ENCODE measurements at places on chromosomes 2 and 18.

GRCh38 chr18:3815991-3816390 is 366.0 kb downstream of the TGIF1 start:
- no peak for DNase-seq

DNA sequence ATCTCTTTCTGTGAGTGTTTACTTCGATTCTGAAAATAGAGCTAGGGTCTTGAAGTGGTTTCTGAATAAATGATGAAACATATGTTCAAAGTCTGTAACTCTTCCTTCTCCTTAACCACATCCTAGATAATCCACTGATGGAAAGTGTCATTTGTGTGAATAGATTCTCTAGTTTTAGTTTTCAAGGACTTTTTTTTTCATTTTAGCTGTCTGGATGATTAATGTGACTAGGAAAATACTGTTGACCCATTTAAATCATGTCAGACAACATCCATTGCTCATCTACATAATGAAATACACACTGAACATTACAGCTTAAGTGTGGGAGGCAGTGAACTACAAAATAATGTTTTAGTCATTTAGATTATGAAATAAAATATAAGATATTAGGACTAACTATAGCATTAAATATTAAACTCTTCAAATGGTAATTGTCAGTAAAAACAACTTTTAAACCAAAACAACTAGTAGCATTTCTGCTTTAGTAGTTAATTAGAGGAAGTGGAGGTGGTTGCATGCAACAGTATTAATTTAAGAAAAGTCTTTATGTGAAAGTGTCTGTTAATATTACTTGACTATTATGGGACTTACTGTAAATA is 39.1 kb upstream of the DLX1 start:
- no peak for DNase-seq

- DNase-seq: no peak
Observed at GRCh38 chr2:218873359-218874194, 7.1 kb upstream of the WNT10A start.

DNA sequence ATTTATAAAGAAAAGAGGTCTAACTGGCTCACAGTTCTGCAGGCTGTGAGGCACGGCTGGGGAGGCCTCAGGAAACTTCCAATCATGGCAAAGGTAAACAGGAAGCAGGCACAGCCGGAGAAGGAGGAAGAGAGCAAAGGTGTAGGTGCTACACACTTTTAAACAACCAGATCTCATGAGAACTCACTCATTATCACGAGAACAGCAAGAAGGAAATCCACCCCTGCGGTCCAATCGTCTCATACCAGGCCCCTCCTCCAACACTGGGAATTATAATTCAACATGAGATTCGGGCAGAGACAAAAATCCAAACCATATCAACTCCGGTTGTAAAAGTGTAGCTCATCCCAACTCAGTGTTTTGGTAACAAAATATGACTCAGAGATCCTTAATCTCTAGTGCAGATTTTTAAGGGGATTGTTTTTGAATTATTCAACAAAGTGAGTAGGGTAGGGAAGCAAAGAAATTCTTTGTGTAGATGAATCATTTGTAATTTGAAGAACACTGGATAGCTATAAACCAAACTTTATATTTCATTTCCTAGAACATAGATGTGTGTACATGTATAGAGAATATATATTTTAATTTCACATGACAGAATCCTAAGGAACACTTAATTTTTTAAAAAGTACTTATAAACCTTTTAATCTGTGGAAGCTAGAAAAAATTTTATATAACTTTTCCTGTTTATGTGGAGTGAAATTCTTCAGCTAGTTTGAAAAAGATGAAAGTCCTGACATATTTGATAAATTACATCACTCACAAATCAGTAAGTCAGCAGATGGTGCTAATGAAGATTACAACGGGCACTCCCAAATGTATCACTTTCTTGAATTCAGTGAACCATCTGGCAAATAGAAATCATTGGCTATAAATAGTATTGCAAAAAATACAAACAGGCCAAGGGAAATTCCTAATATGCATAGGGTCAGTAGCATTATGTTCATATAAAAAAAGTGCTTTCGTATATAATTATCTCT is 130.1 kb downstream of the OLA1 start:
- DNase-seq: no peak

DNA sequence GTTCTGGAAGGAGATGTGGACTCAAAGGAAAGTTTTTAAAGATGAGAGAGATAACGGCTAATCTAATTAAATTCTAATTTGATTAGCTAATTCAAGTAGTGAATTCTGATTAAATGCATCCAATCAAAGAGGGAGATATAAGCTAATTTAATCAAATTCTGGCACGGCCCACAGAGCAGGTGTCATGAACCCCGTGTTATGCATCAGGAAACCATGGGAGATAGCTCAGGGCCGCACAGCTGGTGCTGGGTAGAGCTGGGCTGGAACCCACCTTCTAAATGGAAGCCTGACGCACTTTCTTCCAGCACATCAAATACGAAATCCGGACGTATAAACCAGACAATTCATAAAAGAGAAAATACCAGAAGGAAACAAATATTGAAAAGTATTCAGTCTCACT is 57.2 kb downstream of the GREB1 start:
- no peak for DNase-seq

DNA sequence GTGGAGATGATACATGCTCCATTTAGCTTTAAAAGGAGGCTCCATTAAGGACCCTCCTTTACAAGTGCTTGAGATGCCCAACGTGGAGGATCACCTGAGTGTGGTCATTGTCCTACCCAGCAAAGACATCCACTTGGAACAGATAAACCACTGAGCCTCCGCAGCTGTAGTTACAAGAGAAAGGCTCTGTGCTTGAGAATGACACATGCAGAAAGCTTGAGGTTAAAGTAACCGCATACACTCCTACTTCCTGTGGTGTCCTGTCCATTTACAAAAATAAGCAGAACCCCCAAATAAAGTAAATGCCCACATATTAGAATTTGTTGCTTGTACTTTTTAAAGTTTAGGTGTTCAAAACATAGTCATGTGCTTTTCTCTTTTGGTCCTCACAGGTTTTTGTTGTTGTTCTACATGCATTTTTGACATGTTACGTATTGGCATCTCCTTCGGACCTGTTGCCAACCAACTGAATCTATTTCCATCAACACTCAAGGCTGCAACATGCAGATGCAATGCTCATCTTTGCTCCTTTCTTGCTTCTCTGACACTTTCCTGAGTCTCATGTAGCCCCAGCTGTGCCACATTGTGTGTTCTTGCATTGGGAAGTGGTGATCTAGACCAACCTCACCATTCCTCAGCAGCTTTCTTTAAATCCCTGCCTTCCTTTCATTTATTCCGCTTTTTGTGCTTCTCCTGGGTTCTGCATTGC is 56.0 kb downstream of the SERPINB7 start:
- no peak for DNase-seq

GRCh38 chr2:121858369-121858768 is 102.9 kb downstream of the TSN start:
- no peak for DNase-seq

GRCh38 chr2:222708274-222708710 is 36.8 kb downstream of the MOGAT1 start:
- peak; percentile 66 for DNase-seq

DNA sequence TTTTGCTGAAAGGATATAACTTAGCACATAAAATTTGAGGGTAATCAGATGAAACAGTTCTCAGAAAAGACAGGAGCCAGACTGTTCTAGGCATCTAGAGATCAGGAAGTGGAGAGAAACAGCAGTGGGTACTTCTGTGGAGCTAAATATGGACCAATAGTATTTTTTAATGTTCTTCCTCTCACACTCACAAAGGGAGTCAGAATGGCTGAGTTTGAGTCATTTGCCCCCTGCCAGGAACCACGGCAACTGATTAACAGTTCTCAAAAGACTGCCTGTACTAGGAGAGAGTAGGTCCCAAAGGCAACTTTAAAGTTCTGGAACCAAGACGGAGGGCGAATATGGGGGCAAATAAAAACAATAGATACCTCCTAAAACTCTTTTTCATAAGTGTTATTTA is 107.5 kb downstream of the GULP1 start:
- DNase-seq: no peak

- no peak for DNase-seq
Observed at GRCh38 chr2:112644933-112645309, 818 bp upstream of the SLC20A1 start.

DNA sequence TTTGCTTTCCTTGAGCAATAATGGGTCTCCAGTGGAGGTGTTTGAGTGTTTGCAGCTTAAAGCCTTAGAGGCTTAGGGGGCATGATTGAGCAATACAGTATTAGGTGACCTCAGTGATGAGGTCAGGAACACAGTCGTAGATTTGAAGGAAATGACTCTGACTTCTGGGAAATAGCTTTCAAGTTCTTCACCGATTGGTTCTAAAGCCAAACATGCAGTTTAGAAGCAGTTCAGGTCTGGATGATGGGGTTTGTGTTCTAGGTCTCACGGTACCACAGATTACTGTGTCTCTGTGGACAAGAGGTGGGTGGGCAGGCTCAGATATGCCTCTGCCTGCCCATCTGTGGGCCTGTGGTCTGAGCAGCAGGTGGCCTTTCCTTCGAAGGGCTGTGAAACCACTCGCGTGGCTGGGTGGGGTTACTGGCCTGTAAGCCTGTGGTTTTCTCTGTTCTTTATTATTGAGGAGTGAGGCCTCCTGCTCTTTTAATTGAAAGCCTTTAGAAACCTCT is 7.8 kb downstream of the MTHFD2 start:
- DNase-seq: no peak

DNA sequence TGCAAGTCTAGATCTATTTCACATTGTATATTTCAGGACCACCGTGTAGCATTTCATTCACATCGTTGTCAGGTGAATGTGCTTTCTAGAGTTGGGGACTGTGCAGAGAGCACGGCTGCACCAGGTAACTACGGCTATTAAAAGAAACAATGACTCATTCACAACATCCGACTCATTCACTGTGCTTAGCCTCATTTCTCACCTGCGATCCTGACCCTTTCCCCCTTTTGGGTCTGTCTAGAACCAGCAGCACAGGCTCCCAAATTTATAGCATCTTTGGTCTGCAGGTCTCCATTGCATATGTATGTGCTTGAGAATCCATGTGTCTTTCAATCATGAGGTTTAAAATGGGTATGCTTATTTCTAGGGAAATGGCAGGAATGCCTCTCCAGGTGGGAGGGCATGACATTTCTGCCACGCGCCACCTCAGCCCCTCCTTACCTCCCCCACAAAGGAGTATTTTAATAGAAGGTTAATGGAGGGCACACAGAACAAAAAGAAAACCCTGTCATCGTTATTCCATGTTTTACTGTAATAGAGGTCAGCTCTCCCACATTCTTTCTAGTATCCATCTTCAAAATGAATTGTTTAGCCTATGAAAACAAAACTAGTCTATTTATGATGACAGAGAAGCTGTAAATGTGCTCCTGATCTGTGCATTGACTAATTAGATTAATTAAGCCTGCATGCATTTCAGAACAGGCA is 246.7 kb upstream of the EPHA4 start:
- DNase-seq: no peak

GRCh38 chr2:189076572-189076971 is 102.4 kb downstream of the COL3A1 start:
- no peak for DNase-seq

- no peak for DNase-seq
Observed at GRCh38 chr2:69163109-69163508, 150.1 kb downstream of the ANTXR1 start.

- no peak for DNase-seq
Observed at GRCh38 chr2:69660637-69661036, 17.1 kb upstream of the AAK1 start.

DNA sequence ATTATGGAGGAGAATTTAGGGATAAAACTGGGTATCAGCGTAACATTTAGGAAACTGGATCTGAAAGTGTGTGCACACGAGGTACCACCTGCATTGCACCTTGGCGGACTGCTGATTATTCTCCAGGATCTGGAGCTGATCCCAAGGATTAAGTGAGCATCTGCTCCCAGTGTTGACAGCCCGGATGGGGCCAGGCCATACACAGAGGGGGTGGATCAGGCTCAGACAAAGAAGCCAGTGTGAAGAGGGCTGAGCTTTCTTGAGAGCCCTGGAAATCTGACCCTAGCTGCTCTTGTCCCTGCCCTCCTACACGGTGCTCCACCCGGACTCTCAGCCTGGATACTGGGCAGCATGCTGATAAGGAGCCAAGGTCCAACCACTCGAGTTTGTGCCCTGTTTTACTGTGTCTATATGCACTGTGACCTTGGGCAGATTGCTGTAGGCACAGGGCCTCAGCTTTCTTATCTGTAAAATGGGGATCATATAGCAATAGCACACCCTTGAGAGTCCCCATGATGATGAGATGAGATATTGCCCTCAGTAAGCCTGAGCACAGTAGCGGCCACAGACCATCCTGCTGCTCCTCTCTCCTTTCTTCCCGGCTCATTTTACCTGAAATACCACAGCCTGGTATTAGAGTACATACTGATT is 396.8 kb upstream of the CELF4 start:
- no peak for DNase-seq

GRCh38 chr2:105618351-105618659 is 126.4 kb upstream of the NCK2 start:
- no peak for DNase-seq

DNA sequence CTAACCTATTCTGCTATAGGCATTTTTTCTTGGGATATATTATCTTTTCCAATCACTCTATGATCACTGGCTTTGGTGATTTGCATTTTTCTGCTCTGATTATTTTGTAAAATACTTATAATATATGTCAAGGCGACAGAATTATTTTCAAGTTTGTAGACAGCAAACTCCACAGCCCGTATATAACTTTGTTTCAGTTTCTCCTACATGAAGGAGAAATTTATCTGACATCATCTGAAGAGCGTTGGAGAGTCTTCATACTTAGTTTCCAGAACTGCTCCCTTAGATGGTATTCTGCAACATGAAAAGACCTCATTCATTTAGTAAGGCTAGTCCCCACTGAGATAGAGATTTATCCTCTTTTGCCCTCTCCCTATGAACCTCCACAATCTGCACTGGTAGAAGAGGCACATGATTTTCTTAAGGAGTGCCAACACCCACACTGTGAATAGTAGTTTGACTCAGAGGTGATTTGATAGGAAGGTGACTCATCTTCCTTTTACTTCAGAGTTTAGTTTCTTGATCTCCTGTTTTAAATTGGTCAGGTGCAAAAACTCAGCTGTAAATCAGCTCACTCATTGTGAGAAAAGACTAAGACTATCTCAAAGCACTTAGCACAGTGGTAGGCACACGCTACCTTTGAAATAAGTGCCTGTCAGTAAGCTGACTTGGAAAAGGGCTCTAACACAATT is 1848.6 kb upstream of the CELF4 start:
- no peak for DNase-seq

DNA sequence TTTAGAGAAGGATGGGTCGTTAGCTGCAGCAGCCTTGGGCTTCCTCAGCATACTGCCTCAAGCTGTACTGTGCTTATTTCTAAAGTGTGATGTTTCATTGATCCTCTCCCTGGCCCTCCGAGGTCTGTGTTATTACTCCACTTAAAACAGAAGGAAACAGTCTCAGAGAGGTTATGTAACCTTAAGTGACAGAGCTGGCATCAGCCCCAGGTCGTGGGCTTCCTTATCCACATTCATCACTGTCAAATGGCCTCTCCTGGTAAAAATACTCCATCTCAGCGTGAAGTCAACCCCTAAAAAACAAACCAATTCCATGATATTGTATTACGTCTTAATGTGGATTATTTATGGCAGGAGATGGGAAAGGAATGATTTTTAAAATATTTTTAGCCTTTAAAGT is 153.3 kb upstream of the NOSTRIN start:
- no peak for DNase-seq
